ENCODE measurements at places on chromosomes 5 and 9. TPM values are rescaled to one million over a fixed set of nuclear protein-coding genes. Genes with fewer than 3 reads are reported as not detected.

The ROPN1L gene
- polyA plus RNA-seq = 0.60 TPM

DNA sequence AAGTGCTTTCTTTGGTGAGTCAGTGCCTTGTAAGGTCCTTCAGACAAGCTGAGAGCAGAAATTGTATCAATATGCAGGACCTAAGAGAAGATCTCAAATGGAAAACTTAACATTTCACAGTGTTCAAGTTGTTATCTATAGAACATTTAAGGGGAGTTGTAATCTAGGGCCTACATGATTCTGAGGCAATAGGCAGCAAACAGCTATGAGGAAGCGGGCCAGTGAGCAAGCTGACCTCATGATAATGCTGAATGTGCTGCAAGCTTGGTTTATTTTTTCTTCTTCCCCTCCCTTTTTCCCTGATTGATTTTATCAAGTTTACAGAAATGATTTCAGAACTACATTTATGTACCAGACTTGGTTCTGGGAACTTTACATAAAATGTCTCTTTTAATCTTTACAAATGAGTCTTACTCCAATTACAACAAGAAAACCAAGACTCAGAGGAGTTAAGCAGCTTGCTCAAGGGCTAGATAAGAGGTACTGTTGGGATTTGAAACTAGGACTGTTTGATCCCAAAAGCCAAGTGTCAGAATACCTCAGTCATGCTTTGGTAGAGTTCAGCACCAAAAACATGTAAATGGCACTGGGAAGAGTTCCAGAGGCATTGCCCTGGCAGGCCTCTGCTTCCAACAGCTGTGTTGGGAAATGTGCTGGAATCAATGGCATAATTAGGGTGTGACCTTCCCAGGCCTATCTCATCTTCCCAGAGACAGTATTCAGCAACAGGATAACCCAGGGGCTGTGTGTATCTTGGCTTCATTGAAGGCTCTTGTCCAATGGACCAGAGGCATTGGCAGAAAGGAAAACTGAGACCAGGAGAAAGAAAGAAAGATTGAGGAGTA lies 130.1 kb downstream of the LRRC70 start:
- no peak for DNase-seq

The PCDHGA7 gene
- polyA plus RNA-seq = 2.2 TPM

DNA sequence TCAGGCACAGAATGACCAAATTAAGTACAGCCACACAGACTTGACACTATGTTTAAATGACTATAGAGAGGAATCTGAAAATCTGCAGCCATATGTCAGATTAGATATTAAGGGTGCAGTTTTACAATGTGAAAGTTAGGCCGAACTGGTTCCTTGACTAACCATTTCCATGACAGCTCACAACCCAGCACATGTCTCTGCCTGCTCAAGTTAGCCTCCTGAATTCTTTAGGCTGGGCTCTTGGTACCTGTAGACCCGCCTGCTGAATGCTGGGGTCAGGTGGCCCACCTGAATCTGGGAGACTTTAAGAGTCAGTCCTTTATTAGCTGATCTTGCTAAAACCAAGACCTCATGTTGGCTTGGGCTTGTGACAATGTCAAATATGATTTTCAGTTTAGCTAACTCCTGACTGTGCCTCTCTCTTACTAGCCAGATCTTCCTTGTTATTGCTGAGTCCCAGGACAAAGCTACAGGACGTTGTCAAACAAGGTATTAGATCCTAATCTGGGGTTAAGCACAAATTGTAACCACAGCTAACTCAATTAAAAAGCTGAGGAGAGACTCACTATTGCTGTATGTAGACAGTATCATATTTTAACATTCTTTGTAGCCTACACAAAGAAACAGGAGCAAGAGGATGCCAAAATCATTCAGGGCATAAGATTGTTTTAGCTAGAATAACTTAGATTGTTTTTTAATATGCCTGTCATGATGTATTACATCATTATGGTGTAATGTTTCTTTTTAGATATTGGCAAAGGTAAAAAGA lies 490.9 kb downstream of the SEMA5A start:
- no peak for DNase-seq

The GPX3 gene
- polyA plus RNA-seq = 1,788 TPM

The SAP30L gene
- 54.5 TPM for polyA plus RNA-seq

- no peak for DNase-seq
These were observed 223.9 kb upstream of the DMRT1 start for GRCh38 chr9:617445-618085.

The C5orf63 gene
- polyA plus RNA-seq = 12.0 TPM

The CACNA1B gene
- 0.11 TPM for polyA plus RNA-seq

DNA sequence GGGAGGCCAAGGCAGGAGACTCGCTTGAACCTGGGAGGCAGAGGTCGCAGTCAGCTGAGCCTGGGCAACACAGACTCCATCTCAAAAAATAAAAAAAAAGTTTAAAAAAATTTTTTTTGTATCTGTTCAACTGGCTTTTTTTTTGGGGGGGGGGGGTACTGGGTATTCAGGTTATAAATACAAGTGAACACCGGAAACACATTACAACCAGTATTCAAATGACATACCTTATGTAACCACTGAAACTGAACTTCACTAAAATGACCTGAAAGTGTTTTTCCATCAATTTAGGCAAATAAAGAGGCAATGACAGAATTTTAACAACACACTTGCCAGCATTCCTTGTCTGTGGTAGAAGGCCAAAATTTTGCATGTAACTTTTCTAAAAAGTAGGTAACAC lies 33.5 kb downstream of the STRBP start:
- DNase-seq = no peak

The PCDHA1 gene
- 0.06 TPM for polyA plus RNA-seq

- DNase-seq = no peak
These were observed 245.4 kb upstream of the NREP start for GRCh38 chr5:112002376-112002775.

The IL33 gene
- polyA plus RNA-seq = 8.9 TPM

DNA sequence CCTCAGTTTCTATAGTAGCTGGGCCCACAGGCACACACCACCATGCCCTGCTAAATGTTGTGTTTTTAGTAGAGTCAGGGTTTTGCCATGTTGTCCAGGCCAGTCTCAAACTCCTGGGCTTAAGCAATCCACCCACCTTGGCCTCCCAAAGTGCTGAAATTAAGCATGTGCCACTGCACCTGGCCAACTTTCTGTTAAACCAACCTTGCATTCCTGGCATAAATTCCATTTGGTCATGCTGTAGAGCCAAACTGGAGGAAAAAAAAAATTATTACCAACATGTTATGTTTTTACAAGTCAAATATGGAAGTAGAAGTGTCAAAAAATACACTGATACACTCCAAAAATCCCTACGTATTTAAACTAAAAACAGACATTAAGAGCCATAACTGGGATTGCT lies 54.1 kb downstream of the ERMP1 start:
- DNase-seq = no peak

DNA sequence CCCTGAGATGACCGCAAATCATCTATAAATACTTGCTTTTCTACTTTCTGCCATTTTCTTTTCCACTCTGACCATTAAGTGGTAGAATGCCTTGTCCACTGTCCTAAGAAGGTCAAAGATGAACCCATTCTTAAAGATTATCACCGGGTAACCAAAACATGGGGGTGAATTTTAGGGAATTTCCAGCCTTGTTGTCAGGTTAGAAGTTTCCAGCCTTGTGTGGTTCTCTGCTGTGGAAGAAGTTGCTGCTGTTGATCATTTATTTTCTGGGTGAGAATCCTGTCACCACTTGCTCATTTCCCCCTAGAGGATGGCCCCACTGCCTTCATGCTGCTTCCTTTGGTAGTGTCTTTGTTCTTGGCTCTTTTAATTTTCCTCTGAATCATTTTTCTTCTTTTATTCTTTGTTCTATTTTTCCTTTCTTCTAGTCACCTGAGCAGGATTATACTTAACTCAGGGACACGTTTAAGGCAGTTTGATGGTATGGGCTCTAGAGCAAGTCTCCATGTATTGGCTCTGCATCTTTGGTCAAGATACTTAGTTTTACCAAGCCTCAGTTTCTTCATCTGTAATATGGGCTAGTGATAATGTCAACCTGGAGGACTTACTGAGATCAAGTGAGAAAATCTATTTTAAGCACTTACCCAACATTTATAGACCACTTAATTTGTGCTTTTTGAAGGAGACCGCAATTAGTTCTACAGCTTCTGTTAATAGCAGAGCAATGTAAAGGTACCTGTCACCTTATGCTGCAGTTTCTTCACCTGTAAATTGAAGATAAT lies 266.2 kb downstream of the ARHGAP26 start:
- DNase-seq = no peak

DNA sequence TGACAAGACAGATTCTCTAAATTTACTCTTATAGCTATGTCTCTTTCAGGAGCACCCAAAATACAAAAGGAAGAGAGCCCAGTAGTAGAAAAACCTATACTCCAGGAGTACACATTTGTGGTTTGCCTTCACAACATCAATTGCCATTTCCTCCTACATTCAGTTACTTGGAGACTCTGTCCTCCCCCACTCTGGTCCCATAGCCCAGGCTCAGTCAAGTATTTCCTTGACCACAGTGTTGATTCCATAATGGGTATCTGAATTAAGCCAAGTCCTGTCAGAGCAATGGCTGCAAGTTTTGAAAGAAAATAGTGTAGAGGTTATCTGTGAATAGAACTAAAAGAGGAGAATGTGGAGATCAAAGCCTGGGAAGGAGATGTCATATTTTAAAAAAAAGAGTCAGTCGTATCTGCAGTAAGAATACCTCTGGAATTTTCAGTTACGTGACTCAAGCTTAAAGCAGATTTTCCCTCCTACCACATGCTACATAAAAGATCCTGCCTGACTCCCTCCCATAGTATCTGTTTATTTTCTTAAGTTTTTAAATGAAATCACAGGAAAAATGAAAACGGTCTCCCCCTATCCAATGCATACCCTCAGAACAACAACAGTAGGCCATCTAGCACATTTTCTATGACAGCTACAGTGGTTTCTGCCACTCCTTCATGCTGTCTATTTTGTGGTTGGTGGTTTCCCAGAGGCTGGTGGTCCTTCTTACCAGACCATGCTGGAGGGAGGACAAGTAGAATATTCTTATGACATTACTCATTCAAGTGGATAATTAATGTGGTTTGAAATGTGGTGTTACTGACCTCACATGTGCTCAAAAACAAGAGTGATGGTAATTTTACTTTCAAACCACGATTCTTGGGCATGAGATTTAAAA lies 249.7 kb upstream of the TMEM161B start:
- no peak for DNase-seq

The LRRTM2 gene
- 2.3 TPM for polyA plus RNA-seq

- no peak for DNase-seq
These were observed 15.7 kb downstream of the FAM151B start for GRCh38 chr5:80503641-80504040.

The AMBP gene
- 0.83 TPM for polyA plus RNA-seq

GRCh38 chr9:125966959-125967711 lies 220.0 kb downstream of the PBX3 start:
- no peak for DNase-seq

GRCh38 chr5:144947023-144947422 lies 776.4 kb downstream of the KCTD16 start:
- DNase-seq = no peak

The ADAMTS13 gene
- 5.9 TPM for polyA plus RNA-seq

GRCh38 chr9:34573599-34574325 lies 15.8 kb downstream of the CNTFR start:
- DNase-seq = no peak

DNA sequence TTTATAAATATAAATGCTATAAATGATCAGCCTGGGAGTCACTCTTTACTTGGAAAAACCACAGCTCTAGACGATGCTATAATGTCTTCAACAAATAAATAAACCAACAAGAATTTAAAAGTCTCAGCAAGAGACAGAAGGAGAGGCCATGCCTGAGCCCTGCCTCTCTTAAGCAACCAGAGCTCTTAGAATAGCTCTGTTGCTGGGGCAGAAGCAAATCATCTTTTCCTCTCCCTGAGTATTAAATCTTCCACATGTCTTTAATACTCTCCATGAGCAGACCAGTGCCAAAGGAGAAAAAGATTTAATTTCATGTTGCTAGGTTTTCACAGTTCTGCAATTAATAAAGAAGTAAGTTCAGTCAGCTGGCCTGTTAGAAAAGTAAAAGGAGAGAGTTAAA lies 408.0 kb upstream of the SLC30A5 start:
- DNase-seq = no peak

- DNase-seq = no peak
These were observed 629.6 kb downstream of the PRELID2 start for GRCh38 chr5:145205546-145205945.

The ZDHHC11B gene
- polyA plus RNA-seq = 5.4 TPM

DNA sequence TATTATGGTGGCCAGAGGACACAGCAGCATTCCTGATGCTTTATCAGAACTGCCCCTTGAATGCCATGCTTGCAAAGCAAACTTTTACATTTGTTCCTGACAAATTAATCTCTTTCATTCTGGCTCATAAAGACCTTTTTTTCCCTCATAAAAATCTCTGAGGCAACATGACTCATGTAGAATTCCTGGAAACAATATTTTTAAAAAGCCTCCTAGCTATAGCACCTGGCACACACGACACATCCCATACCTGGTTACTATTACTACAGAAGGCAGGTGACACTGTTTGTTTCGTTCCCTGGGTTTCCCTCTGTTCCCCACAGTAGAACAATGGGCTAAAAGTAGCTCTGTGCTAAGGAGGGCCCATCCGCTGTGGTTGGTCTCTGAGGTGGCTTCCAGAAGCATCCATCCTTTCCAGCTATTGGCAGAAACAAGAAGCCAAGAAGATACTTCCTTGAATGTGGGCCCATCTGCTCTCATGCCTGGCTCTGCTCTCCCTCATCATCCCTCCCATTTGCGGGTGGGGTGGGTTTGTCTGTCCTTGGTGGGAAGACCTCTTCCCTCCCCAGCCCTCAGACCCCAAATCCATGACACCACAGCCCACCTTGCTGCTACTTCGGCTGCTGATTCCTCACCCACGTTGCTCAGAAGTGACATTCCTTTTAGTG lies 59.1 kb downstream of the GALNT12 start:
- DNase-seq = no peak

The SEMA6A gene
- 59.3 TPM for polyA plus RNA-seq

The PCDHGB2 gene
- polyA plus RNA-seq = 3.9 TPM

GRCh38 chr9:27829621-27830020 lies 256.3 kb upstream of the C9orf72 start:
- no peak for DNase-seq

GRCh38 chr9:91879231-91879630 lies 70.8 kb downstream of the ROR2 start:
- DNase-seq = no peak

The SHC3 gene
- 2.5 TPM for polyA plus RNA-seq

DNA sequence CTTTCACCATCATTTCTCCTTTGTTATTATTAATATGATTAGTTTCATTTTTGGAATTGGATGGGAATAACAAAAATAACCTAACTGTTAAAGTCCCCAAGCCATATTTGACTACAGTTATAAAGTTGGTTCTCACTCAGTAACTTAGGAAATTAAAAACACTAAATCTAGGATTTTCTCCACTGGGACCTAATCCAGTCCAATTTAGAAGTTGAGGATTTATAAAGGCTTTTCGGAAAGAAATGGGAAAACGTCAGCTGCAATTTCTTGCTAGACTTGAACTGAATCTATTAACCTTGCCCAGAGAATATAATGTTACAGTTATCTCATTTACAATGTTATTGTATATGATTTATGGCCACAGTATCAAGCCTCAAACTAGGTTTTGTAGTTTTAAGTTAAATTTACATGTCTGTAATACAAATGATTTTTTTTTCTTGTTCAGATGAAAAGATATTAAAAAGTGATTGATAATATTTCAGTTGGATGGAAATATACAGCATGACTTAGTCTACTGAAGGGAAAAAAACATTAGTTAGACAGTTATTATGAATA lies 524.3 kb upstream of the GRAMD2B start:
- no peak for DNase-seq

- no peak for DNase-seq
These were observed 178.8 kb upstream of the C9orf72 start for GRCh38 chr9:27752069-27752468.

Data from right renal cortex interstitium (tissue), 3 donors.